ENCODE measurements at places on chromosomes 7 and 10.

- no peak for DNase-seq
Observed at GRCh38 chr10:62627983-62628382, 176.5 kb upstream of the ADO start.

GRCh38 chr7:35030848-35031247 is 6.4 kb downstream of the DPY19L1 start:
- no peak for DNase-seq

- DNase-seq: no peak
Observed at GRCh38 chr10:49373361-49373760, 22.5 kb downstream of the DRGX start.

GRCh38 chr10:59771162-59771807 is 18.0 kb upstream of the MRLN start:
- no peak for DNase-seq

DNA sequence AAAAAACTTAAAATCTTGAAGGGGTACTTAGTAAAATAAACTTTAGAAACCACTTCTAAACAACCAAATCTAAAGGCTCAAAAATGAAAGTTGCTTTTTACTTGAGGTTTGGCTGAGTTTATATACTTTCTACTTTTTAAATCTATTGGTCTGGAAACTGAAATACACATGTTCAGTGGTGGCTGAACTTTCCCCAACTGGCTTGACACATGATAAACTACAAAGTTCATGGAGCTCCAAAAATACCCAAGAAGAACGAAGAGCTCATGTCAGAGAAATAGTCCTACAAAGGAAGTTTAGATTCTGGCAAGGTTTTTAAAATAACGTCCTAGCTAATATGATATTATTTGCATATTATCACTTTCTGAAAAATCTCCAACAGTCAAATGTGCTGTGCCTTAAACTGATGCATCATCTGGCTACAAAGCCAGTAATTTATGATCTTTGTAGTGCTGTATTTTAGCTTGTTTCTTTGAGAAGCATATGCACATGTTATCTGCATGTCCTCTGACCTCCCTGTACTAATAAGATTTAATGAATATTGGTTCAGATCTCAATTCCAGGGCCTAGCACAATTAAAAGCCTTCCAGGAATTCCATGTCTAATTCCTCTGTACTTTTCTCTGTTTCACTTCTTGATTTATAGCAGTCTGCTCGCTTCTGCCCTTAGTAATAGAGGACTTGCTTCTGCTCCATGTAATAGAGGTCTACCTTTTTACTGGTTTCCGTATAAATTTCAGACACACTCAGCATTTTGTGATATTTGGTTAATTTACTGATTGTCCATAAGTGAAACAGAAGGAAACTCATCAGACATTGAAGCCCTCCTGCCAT is 28.2 kb downstream of the SEMA3C start:
- no peak for DNase-seq

DNA sequence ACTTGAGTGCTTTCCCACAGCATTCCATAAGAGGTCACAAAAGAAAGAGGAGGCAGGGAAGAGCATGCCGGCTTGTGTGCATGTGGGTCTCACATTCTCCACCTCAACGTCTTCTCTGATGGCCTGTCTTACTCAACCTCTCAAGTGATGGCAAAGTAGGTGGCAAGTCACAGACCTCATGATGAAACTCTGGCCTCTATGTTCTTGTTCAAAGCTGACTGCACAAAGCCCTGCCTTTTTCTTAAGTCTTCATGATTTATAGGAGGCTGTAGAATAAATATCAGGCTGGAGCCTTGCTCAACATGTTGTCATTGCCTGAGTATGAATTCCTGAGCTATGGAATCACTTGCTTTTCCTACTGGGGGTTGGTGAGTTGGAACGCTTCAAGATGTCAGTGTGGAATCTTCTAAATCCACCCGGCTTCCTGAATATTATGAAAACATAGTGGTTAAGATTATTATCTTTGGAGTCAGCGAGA is 213.6 kb upstream of the INHBA start:
- no peak for DNase-seq

GRCh38 chr10:132862485-132863420 is 76.8 kb upstream of the NKX6-2 start:
- DNase-seq: no peak

DNA sequence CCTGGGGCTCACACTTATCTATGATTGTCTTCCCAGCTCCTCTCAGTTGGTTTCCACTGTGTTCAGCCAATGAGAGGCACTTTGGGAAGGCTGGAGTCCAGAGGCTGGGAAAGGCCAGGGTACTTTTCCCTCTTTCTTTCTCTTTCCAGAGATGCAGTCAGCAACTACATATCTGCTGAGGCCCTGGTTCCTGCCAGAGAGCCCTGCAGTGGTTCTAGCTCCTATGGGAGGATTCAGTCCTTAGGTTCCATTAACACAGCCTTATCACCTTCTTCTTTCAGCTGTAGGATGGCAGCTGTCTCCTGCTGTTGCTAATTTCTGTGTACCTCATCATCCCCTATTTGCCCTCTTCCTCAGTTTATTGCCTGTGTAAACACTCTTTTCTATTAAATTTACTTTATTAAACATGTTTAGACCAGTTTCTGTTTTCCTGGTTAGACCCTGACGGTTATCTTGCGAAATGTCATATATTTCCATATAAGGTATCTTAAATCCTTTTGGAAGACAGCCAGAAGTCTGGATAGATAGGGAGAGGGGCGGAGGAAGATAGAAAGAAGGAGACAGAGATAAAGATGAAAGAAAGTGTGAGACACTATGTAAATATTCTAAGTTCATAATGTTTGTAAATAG is 100.3 kb downstream of the HGF start:
- DNase-seq: no peak

DNA sequence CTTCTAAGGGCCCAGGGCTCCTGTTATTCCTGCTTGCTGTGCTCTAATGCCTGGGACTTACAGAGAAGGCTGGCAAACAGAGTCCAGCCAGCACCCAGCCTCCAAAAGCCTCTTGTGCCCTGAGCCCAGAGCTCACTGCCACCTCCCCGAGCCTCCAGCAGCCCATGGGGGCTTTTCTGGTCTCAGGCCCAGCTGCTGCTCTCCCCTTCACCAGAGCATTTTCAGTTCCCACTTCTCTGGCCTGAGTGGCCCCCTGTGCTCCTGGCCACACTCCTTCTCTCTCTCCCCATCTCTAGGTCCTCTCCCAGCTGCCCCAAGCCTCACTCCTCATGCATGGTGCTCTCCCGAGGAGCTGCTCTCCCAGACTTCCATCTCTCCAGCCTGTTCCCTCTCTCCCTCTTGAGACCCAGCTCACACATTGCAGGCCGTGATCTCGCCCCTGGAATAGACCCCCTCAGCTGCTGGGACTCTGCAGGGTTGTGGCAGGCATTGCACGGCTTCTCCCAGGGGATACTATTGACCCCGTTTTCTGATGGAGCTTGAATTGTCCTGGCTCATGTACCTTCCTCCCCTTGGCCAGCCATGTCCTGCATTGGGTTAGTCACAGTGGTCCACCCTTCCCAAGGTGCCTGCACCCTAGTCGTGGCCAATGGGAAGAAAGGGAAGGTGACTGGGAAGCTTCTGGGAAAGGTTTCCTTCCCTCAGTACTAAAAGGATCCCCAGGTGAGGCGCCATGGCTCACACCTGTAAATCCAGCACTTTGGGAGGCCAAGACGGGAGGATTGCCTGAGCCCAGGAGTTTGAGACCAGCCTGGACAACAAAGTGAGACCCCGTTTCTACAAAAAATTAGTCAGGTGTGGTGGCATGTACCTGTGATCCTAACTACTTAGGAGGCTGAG is 9.0 kb upstream of the RASSF4 start:
- DNase-seq: no peak

DNA sequence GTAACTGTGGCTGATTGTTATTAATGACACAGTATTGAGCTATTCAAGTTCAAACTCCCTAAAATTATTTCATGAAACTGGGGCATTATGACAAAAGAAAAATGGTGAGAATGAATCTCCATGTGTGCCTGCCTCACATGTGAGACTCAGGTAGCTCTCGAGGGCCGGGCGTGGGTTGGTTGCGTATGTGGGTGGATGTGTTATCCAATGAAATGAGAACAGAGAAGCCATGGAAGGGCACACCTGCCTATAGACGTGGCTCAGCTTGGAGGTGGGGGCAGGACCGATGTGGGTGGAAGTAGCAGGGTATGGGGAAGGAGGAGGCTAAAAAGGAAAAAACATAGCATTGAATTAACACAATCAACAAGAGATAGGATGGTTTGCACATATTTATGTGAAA is 96.5 kb downstream of the AOAH start:
- no peak for DNase-seq

GRCh38 chr7:153847828-153848227 is 204.4 kb upstream of the DPP6 start:
- DNase-seq: no peak

DNA sequence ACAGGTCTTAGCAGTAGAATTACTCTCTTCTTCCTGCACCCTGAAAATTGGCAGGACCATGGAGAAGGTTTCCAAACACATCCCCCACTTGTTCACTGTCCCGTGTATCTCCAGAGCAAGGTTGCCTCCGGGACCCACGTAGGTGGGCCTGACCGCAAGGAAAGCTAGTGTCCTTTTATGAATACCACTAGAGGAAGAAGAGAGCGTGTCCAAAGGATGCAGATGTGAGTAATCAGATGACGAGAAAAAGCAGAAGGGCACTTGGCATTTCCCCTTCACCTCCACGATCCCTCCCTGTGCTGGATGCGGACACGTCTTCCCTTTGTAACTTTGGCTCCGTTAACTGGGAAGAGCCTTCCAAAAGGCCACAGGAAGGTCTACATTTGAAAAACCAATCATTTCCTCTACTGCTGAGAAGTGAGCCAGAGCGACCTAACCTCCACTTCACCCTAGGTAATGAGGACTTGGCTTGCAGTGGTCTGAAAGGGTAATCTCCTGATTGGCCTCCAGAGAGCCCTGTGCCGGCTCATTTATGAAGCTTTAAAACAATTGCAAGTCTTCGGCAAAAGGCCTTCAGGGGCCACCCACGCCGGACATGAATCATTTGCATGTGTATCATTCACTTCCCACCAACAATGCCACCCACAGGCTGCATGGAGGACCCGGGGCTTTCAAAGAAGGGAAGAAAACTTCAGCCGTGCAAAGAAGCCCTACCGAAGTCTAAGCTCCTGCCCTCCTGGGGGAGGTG is 55.4 kb downstream of the LYZL1 start:
- DNase-seq: no peak

DNA sequence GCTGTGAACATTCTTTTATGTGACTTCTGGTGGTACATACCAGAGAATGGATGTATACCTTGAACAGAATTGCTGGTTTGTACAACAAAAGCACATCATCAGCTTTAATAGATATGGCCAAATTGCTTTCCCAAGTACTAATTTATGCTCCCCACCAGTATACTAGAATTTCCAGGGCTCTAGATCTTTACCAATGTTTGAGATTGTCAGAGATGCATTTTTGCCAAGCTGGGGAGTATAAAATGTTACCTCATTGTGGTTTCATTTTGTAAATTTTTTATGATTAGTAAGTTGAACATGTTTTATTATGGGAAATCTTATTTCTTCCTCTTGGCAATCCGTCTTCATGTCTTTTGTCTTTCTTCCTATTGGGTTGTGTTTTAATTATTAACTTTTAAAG is 179.9 kb upstream of the TMEM106B start:
- DNase-seq: no peak

DNA sequence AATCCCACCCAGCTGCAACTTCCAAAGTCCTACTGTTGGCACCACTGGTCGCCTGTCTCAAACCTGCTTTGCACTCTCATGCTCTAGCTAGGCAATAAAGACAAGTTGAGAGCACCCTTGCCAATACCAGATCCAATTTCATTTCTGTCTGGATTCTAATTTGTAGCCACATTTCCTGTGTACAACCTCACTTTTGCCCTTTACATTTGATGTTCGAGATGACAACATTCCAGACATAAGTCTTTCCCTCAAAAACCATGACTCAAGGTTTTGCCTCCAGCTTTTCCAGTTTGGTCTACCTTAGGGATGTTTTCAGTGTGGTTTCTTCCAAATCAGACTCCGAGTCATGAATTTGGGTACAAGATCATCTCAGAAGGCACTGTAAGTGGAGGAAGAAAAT is 309.0 kb downstream of the GPAM start:
- DNase-seq: no peak

- DNase-seq: no peak
Observed at GRCh38 chr7:12594122-12594897, 23.8 kb downstream of the SCIN start.

GRCh38 chr10:107081644-107082043 is 82.9 kb downstream of the SORCS1 start:
- no peak for DNase-seq

DNA sequence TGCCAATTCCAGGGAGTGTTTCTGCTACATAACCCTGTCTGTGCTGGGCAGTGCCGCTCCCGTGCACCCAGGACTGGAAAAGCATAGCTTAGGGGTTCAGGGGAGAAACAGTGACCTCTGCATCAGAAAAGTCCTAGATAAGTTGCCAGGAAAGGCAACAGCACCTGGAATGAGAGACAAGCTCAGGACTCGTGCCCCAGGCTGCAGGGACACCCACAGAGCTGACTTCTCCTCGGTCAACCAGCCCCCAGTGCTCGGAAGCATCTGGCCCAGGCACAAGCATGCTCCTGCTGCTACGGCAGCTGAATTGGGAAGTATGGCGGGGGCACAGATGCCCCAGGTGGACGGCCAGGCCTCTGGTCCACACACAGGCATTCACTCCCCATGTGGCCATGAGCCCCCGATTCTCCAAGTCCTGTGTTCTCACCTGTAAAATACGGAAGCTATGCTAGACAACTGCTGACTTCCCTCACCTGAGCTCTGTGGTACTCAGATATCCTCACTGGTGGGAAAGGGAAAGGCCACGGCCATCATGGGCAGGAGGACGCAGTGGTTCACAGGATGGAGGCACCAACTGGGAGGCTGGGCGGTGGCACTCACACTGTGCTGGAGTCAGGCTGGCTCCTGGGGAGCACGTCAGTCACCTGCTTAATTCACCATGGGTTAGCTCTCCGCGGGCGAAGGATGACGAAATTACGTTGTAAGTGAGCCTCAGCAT is 220.5 kb downstream of the PTPRN2 start:
- DNase-seq: no peak

DNA sequence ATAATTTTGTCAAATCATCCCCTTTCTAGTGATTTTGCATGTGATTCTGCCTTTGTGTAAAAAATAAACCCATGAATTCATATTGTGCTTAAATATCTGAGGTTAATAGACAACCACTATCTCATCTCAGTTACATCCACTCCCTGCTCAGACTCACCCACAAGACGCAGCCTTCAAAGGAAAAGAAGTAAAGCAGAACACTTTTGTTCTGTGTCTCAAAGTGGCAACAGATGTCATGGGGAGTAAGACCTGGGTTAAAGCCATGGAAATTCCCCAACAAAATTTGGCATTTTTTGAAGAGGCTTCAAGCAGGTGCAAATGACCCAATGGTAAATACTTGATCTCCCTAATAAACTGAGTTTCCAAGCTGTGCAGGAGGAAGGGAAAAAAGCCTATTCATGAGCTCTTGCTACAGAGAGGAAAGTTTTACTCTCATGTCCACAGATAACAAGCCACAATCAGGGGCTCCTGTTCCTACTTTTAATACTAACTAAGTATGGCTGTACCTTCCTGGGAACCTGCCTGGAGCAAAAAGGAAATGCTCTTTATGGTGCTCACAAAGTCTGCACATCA is 4.7 kb downstream of the CYP3A7 start:
- DNase-seq: no peak

Data from stimulated activated CD8-positive, alpha-beta memory T cell treated with anti-CD3 and anti-CD28 coated beads, Interleukin-7, amount 100 ng/mL, for 24 hours (primary cell).